ENCODE measurements at places on chromosomes 5 and 9.

GRCh38 chr9:29625292-29625731, 2052.0 kb upstream of the C9orf72 start:
- DNase-seq = no peak

- no peak for DNase-seq
Observed at GRCh38 chr9:97703437-97704344, 6.6 kb upstream of the XPA start.

- no peak for DNase-seq
Observed at GRCh38 chr9:86573886-86574285, 219.7 kb upstream of the TUT7 start.

GRCh38 chr5:169139480-169140050, 161.4 kb downstream of the SLIT3 start:
- DNase-seq = no peak

DNA sequence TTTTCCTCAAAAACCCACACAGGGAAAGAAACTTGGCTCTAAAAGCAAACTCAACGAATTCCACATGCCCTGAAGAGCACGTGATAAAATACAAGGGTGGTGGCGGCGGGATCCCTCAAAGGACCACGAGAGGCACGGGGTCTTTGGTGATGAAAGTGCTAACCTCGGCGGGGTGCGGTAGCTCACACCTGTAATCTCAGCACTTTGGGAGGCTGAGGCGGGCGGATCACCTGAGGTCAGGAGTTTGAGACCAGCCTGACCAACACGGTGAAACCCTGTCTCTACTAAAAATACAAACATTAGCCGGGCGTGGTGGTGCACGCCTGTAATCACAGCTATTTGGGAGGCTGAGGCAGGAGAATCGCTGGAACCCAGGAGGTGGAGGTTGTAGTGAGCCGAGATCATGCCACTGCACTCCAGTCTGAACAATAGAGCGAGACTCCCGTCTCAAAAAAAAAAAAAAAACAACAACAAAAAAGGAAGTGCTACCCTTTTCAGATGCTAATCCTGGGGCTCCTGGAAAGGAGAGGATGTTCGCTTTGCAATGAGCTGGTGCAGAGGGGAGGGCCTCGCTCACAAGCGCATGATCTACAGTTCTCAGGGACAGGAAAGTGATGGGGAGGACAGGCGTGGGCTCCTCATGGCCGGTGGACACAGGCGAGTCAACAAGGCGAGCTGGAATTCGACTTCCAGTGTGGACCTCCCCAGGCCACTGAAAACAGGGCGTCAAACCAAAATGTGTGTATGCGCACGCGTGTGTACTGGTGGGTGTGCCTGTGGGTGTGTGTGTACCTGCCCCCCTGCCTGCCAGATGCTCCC, 54.1 kb downstream of the USP20 start:
- DNase-seq = no peak

- no peak for DNase-seq
Observed at GRCh38 chr5:1736889-1737711, 62.5 kb downstream of the MRPL36 start.

Data from WERI-Rb-1 (cell line).